Kidney capillary endothelial cell (primary cell): ENCODE measurements at places on chromosomes 7 and 10.

GRCh38 chr7:129199406-129199805, 11.0 kb downstream of the SMO start:
- no peak for DNase-seq

DNA sequence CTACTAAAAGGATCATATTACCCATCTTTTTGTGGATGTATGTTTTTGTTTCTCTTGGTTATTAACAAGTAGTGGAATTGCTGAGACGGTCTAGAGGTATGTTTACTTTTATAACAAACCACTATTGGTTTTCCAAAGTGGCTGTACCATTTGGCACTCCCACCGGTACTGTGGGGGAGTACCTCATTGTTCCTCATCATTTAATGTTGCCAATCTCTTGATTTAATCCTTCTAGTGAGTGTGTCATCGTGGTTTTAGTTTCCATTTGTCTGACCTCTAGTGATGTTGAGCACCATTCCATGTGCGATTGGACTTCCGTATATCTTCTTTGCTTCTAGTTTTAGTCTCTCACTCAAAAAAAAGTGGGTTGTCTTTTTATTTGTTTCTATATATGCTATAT, 50.4 kb downstream of the RBM33 start:
- DNase-seq, result no peak

GRCh38 chr7:867406-868188, 8.8 kb upstream of the GET4 start:
- DNase-seq, result no peak

- no peak for DNase-seq
Measured at GRCh38 chr10:72687035-72687434, 4.9 kb upstream of the MCU start.

- no peak for DNase-seq
Measured at GRCh38 chr10:10959666-10960065, 58.0 kb upstream of the CELF2 start.

DNA sequence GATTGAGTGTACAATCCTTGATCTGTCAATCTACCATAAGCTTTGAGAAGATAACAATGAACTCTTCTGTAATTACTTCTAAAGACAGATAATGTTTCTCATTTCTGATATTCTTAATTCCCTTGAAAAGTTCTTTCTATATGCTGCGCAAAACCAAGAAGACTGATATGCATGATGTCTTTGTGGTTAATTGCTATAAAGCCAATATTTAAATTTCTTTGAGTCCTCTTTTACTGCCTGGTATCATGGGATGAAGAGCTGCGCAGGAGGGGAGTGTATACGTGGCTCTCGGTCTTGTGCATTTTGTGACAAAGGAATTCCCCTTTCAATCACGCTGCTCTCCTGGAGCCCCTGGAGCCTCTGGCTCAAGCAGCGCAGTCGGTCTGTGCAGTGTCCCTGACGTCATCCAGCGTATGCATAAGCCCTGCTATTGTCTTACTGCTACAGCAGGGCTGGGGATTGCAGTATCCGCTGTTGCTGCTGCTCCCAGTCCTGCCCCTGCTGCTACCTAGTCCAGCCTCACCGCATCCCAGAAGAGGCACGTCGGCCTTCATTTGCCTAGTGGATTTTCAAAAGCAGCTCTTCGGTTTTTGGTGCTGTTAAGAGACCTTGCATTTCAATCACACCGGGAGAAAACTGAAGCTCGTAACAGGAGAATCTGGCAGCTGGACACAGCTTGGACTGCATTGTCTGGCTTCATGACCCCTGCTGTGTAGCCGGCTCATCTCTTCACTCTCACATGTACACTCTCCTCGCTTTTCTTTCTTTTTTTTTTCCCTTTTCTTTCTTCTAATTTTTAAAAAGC, 66.7 kb downstream of the ST7 start:
- DNase-seq, result peak; percentile 89

DNA sequence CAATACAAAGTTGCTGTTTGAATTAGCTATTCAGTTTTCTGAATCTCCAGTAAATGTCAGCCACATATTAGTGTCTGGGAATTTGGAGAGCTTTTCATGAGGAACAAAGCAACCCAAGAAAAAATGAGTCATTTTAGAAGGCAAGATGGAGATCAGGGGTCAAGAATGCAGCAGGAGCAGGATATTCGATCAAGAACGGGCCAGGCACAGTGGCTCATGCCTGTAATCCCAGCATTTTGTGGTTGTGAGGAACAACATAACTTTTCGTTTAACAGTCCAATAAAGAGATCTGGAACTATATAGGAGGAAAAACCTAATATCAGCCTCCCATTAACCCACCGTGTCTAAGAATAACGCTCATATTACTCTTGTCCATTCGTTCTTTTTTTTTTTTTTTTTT, 600.5 kb downstream of the MAGI2 start:
- DNase-seq, result no peak

GRCh38 chr10:43854007-43854406, 205.3 kb upstream of the ZNF32 start:
- DNase-seq, result no peak

DNA sequence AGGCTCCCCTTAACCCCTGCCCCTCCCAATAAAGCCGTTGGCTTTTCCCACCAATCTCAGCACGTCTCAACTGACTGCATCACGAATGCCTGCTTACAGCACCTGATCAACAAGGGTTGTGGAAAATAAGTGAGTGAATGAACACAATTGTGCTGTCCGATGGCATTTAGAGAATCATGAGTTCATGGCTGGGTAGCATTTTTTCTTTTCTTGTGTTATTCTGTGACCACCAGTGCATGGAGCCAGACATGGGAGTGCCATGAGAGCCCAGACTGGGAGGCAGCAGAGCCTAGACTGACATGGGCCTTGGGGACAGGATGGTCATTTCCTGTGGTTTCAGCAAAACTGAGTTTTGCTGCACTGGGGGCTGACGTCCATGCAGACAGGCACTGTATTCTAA, 254.1 kb upstream of the IGFBP3 start:
- no peak for DNase-seq

DNA sequence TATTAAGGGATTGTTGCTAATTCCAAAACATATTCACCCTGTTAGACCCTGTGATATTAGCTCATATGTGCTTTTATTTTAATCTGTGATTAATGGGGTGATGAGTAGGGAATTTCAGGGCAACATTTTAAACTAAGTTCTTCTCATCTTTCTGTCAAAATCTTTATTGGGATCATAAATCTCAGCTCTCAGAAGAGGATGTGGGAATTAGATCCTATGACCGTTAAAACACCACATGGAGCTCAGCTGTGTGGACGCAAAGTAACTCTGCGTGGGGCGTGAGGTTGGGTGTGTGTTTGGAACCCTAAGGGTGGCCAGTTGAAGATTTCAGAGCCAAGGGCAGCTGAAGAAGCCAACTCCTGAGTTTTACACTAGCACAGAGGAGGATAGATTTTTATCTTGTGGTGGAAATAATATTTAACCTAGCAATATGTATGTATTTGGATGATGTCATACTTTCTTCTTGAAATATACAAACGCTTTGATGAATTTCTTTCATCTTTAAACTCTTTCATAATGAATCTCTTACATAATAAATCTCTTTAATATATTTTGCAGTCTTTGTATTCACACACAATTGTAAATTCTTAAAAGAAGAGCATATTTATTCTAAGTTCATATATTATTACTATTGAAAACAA, 64.4 kb downstream of the EPDR1 start:
- DNase-seq, result no peak
